Right lobe of liver (tissue), 6 donors: ENCODE measurements at places on chromosomes 6 and 20.

DNA sequence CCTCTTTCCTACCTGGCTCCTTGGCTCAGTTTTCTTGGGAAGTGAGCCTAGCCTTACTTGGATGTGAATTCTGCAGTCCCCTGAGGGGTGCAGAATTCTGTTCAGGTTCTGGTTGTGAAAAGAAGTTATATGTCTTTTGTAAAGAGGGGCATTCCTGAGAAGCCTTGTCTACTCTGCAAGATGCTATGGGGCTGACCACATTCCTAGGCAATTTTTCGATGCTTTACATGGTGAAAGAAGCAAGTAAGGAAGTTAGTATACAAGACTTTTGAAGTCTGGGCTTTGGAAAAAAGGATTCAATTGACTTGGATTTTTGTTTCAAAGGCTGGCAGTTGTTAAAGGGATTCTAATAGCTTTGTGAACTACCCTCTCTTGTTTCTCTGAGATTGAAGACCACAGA, 167.9 kb upstream of the STMND1 start:
- DNase-seq = no peak

- DNase-seq = no peak
These were observed 214.4 kb upstream of the KCNG1 start for GRCh38 chr20:51237278-51237677.

DNA sequence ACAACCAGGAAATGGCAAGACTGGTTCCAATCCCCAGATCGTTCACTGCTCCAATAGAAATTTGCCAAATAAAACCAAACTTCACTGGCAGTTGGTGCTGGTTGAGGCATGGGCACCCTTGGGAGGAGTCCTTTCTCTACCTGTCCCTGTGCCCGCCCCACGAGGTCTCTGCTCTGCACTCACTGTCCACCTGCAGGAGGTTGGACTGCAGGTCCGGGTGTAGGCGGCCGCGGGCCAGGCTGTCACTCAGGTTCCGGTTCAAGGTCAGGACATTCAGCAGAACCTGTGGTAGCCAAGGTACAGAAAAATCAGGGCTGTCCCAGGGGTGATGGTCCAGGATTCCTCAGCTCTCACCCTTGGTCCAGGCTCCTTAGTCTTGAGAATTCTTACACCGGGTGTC, 22.9 kb downstream of the GGT7 start:
- DNase-seq = no peak

DNA sequence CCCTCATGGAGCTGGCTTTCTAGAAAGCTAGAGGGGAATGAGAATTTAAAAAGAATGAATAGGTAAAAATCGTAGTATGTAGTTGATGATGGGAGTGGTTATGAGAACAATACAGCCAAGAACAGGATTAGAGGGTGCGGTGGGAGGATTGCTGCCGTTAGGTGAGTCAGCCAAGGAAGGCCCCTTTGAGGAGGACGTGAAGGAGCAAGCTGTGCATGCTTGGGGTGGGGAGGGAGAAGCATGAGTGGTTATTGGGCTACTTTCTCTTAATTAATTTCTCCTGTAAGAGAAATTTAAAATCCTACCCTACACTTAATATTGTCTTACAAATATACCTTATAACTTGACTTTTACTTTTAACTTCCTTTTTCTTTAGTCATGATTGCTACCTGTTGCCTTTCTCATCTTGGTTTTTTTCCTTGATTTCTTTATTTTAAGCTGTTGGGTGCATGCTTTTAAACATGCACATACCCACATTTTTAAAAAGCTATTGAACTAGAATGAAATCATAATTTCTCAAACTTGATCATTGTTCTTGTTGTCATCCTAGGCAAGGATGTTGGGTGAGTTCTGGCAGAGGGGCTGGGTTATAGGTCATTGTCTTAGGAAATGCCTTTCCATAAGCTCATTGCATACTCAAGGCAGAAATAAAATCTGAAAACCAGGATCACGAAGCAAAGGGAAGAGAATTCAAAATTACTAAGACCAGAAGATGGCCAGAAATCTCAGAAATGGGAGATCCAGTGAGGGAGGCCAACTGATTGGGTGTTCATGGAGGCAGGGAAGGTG, 114.5 kb downstream of the TCP11 start:
- no peak for DNase-seq

DNA sequence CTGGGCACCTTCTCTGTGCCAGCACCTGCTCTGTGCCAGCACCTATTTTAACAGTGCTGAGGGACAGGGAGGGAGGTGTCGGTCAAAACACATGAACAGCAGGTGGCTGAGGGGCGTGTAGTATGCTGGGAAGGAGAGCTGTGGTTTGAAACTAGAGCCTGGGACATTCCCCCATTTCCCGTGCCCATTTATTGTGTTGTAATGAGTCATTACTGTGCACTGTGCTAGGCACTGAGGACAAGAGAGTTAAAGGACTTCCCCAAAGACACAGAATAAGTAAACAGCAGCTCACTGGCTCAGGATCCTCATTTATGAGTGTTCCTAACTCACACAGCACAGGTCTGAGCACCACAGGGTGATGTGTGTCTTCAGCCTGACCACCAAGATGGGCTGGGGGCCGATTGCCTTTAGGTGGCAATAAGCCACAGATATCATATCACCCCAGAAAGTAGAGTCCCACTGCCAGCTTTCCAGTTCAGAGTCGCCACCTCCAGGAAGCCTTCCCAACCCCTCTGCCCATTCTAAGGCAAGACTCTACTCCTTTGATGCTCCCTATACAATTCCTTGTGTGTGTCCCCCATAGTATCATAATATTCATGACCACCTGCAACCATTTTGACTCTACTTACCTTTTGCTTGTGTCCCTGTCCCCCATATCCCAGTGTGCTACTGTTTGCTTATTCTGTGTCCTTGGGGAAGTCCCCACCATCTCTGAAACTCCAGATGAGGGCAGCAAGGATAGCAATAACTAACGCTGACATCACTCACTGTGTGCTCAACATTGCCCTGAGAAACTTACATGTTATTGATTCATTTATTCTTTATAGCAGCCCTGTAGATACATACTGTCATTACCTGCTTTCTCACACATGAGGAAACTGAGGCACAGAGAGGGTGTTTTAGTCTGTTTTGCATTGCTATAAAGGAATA, 87.3 kb downstream of the TOX2 start:
- DNase-seq = no peak

DNA sequence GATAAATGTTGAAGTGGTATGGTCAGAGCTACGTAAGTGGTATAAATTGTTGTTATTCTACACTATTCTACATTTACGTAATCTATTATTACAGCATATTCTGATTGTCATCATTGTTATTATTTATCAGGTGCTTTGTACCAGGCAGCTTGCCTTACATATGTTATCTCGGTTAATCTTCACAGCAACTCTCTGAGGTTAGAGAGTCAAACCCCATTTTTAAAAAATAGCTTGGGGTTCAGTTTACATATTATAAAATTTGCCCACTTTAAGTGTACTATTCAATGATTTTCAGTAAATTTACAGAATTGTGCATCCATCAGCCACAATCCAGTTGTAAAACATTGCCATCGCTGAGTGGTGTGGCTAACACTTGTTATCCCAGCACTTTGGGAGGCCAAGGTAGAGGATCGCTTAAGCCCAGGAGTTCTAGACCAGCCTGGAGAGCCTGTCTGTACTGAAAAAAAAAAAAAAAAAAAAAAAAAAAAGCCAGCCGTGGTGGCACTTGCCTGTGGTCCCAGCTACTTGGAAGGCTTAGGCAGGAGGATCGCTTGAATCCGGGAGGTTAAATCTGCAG, 35.5 kb downstream of the PPP1R16B start:
- no peak for DNase-seq

GRCh38 chr20:43442282-43442880, 15.3 kb upstream of the SRSF6 start:
- no peak for DNase-seq
